Activated naive CD4-positive, alpha-beta T cell treated with Interleukin-2 at 50 U/mL for 16 hours (primary cell): ENCODE measurements at places on chromosomes 5 and 9.

- DNase-seq, result no peak
These were observed 214.1 kb upstream of the MEF2C start for GRCh38 chr5:89097103-89097502.

DNA sequence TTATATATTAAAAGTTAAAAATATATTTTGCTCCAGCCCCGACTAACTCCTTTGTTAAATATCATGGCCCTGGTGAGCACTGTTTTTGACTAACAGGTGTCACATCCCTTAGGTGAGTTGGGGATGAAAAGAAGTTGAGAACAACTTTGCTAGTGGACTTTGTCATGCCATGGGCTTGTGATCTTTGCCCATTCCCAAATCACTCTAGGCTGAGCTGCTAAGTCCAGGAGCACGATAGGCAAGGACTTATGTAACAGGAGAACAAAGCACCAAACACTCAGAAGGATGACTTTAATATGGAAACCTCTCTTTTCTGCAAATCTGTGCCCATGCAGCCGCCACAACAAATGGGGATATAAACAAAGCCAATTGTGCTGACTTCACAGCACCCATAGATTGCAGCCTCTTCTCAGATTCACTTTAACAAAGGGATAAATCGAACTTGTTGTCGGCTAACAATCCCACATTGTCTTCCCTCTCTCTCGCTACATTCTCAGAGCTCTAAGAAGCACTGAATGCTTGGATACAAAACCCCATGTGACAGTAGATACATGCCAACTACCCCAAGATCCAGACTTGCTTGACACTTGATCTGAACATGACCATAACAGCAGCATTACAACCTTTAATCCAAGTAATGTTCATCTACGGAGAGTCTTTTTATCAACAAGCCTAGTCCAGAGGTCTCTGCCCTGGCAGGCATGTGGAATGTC is 86.8 kb upstream of the CD180 start:
- DNase-seq, result no peak

- DNase-seq, result no peak
These were observed 70.5 kb upstream of the RAI14 start for GRCh38 chr5:34585601-34586104.

GRCh38 chr5:95741458-95741857 is 10.3 kb downstream of the RHOBTB3 start:
- DNase-seq, result no peak

GRCh38 chr5:76691467-76692273 is 24.3 kb upstream of the F2R start:
- DNase-seq, result no peak

GRCh38 chr5:160379511-160379910 is 9.1 kb upstream of the C1QTNF2 start:
- no peak for DNase-seq

DNA sequence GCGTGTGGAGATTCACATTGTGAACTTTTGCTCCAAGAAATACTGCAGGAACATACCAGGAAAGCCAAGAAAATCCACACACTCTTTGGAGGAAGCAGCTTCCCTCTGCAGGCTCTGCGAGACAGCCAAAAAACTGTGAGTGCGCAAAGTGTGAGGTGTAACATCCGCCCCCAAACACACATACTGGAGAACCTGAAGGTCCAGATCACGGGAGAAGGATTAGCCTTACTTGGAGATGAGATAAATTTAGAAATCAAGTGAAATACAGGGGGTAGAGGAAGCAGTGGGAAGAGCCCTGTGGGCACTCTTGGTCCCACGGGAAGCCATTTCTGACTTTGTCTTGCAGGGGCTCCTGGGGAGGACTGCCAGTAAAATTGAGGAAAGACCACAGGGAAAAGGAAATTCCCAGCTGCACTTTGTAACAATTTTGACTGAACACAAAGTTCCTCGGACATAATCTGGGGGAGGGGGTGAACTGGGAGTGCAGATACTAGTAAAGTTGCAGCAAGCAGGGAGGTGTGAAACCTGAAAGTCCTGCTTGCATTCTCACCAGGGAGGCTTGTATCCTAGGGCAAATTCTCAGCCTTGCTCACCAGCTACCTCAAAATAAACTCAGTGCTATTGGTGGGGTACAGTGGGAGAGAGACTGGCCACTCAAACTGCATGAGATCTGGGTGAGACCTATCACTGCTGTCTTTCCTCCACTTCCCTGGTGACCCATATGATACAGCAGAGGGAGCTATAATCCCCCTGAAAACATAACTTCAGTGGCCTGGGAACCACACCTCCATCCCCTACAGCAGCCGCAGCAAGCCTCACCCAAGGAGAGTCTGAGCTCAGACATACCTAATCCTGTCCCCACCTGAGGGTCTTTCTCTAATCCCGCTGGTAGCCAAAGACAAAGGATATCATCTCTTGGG is 109.1 kb downstream of the ALDH1A1 start:
- no peak for DNase-seq

DNA sequence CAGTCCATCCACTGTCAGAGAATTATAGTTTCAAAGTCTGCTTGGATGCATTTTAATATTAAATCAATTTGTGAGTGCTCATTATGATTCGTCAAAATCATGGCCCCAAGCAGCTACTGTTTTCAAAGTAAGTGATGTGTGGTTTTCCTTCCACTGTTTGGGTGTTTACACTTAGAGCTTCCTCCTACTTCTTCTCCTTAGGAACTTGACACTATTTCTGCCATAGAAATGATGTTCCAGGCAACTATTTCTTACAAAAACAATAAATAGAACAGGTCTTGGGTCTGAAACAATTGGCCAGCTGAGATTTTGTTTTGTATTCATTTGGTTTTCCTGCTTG is 132.8 kb upstream of the RAI14 start:
- DNase-seq, result no peak

- no peak for DNase-seq
These were observed 68.1 kb downstream of the ARL15 start for GRCh38 chr5:54242297-54242696.

DNA sequence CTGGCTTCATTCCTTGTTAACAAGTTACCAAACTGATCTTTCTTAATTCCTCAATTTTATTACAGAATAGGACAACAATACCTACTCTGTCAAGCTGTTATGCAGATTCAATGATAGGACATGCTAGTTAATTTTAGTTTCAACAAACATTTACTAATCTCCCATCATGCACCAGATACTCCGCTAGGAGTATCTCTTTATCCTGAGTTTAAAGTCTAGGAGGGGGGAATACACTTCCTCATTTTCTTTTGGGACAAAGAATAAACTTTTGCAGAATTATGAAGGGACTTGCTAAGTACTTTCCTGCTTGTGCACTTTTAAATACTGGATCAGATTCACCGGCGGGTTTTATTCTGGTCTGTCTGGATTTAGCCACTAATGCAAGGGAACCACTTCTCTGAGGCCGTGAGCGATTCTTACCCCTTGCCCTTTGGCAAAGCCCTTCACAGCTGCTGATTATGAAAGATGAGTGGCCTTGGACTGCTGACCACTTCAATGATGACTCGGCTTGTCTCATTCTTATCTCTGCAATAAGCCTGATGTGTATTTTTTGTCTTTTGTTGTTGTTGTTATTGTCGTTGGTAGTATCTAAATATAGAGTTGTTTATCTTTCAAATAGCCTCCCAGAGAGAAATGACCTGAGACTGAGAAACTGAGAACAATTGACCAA is 73.9 kb downstream of the RMI1 start:
- DNase-seq, result no peak

DNA sequence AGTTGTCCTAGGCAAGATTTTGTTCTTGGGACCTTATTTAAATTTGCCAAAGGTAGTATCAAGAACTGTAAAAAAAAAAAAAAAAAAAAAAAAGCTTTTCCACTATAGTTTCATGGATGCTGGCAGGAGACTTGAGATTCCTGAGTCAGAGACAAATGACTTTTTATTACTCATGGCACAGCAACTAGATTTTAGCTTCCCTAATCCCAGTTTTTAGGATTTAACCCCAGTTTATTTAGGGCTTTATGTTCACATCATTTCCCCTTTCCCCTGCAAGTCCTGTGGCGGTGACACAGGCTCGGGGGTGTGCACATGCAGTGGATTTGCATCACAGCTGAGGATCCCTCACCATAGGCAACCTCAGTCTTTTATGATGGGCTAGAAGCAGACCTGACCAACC is 144.9 kb downstream of the GOLPH3 start:
- no peak for DNase-seq

DNA sequence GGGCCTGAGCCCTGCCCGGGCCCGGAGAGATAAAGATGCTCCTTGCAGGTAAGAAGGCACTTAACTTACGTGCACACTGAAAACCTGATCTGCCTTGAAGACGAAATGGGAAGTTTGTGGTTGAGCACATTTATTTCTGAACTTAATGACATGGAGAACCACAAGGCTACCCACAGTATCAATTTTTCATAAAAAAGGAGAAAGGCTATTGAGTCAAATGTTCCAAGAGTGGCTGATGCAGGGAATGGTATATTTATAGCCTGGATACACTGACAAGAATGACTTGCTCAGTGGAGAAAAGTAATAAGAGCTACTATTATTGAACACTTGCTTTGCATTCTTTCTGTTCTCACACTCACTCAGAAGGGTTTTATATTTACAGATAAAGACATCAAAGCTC is 419.3 kb downstream of the ACTL7B start:
- no peak for DNase-seq

DNA sequence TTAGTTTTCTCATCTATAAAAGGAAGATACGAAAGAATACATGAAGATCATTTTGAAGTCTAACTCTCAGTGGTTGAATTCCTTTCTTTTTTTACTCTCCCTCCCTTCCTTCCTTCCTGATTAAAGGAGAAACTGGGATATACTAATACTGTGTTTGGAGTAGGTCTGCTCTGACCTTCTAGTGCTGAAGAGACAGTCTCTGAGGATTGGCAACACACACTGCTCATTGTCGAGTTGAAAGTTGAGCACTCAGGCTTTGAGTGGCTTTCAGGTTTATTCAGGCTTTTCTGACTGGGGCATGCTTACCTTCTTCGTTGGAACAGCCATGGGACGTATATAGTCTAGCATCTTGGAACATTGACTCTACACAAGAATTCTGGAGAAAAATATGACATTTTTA is 86.9 kb upstream of the RPS23 start:
- DNase-seq, result no peak

GRCh38 chr9:24413651-24414050 is 132.0 kb downstream of the IZUMO3 start:
- DNase-seq, result no peak

DNA sequence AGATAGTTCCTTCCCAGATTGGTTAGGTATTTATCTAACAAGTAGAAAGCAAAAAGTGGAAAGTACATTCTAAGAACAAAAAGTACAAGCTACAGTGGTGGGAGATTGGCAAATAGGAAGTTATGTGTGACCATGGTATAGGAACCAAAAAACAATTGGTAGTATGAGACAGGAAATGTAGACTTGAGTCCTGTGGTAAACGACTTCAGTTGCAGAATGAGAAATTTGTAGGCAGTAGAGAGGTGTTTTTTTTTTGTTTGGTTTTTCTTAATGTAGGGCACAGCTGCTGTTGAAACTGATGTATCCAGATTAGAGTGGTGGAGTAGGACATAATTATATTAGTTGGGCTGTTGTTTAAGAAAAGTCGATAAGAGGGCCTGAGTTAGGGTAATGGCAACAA is 72.0 kb downstream of the CCNH start:
- DNase-seq, result no peak

DNA sequence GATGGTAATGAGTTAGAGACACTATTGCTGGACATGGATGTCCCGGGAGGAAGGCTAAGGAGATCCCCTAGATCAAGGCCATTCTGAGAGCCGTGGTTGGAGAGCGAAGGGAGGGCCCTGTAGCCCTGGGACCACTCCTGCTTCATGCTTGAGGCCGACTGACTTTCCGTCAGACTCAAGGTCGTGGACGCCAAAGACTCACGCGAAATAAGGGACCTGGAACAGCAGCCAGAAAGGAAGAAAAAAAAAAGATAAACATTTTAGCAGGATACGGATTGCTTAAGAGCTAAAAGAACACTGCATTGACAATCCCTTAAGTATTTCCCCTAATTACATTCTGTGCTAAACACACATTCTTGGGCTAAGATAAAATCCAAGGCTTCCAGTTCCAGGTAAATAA is 181.2 kb downstream of the GLIS3 start:
- DNase-seq, result no peak

GRCh38 chr5:84364043-84364442 is 20.6 kb downstream of the EDIL3 start:
- no peak for DNase-seq

- DNase-seq, result peak; percentile 28
These were observed 757 bp downstream of the FXN start for GRCh38 chr9:69036309-69036708.

DNA sequence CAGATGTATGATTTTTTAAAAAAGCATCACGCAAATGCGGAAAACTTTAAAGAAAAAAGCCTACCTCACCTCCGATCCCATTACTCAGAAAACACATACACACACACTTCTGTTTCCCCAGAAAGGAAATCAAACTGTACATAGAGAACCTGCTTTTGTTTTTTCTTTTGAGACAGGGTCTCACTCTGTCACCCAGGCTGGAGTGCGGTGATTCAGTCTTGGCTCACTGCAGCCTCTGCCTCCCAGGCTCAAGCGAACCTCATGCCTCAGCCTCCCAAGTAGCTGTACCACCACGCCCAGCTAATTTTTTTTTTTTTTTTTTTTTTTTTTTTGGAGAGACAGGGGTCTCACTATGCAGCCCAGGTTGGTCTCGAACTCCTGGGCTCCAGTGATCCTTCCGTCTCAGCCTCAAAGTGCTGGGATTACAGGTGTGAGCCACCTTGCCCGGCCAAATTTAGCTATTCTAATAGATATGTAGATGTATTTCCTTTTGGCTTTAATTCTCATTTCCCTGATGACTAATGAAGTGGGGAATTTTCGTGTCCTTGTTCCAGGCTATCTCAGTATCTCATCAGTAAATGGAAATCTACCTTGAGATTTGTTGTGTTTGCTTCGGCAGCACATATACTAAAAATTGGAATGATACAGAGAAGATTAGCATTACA is 25.7 kb upstream of the EEIG1 start:
- no peak for DNase-seq

- no peak for DNase-seq
These were observed 282.4 kb downstream of the ARHGEF28 start for GRCh38 chr5:73908395-73908794.

GRCh38 chr5:17277907-17278306 is 60.5 kb downstream of the BASP1 start:
- DNase-seq, result no peak

DNA sequence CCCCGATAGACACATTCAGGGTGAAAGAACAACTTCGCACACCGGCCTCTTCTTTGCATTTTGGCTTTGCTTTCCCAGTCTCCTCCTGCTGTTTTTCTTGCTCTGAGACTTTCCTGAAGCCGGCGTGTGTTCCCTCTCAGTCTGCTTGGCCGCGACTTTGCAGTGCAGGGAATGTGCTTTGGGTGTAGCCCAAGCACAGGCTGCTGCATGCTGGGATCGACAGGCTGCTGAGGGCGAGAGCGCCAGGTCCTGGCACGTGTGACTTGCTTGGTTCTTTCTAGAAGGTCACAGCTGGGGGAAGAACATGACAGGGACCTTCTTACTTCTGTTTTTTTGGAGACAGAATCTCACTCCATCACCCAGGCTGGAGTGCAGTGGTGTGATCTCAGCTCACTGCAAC is 40.6 kb downstream of the TENT4A start:
- DNase-seq, result no peak

DNA sequence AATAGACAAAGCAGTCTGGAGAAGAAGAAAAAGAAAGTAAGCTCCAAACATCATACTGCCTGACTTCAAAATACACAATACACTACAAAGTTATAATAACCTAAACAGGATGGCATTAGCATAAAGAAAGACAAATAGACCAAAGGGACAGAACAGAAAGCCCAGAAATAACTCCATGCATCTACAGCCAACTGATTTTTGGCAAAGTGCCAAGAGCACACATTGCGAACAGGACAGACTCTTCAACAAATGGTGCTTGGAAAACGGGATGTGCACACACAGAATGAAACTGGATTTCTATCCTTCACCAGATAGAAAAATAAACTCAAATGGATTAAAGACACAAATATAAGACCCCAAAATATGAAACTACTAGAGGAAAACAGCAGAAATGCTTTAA is 66.6 kb upstream of the SPATA31E1 start:
- no peak for DNase-seq
